ENCODE measurements at places on chromosomes 7 and 10.

DNA sequence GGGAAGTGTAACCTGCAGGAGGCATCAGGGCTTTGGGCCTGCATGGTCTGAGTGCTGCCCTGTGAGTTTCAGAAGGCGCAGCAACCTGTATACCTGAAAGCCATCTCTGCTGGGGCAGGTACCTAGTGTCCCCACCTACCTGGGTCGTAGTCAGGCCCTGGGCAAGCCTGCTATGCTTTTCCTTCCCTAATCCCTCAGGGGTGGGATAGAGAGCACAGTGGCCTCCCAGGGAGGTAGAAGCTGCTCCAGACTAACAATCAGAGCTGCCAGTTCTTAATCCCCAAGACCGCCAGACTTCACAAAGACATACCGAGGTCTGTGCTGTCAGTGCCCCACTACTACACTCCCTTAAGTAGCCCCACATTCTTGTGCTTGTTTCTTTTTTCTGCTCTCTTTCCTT, 52.0 kb downstream of the PTEN start:
- DNase-seq = no peak

DNA sequence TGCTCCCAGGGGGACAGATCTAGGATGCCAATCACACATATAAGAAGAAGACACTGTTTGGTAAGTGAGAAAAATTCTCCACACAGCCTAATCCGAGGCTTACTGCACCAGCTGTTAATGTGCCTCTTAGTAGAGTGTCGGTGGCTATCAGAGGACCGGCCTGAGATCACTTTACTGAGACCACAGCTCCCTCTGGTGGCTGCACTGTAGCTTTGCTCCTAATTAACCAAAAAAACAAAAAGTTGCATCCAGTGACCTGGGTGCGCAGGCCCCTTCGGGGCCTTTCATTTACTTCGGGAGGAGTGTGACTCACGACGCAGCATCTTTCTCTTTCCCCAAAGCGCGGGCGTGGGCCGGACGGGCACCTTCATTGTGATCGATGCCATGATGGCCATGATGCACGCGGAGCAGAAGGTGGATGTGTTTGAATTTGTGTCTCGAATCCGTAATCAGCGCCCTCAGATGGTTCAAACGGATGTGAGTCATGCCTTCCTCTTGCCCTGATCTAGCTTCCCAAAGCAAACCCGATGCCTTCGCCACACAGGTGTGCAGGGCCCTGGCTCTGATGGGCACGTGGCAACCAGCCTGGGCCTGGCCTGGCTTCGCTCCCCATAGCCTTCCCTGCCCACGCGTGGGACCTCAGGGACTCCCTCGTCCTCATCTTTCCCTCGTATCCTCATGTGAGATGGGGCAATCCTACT, 56.7 kb downstream of the MKI67 start:
- peak; percentile 47 for DNase-seq

GRCh38 chr7:101557421-101557820, 71.7 kb downstream of the MYL10 start:
- DNase-seq = no peak

DNA sequence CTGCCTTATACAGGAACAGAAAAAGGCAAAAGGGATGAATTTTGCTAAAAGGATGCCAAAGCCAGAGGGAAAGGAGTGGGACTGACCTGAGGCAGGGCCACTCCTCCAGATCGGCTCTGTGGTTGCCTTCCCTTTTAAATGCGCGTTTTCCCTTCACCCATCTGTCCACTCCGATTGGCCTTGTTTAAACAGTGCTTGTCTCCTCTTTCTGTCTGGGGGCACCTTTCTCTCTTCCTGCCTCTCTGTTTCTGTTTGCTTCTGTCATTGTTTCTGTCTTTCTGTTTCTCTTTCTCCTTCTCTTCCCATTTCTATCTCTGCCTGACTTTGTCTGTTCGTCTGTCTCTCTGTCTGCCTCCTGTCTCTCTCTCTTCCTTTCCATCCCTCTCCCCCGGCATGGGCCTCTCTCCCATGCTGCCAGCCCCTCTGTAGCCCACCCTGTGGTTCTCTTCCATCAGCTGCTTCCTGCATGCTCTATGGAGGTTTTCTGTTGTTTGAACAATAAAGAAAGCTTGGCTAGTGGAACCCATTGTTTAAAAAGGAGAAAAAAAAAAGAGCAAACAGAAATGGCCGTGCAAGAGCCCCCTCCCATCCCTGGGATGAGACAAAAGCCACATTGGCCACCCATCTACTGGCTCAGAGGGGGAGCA, 29.5 kb upstream of the HSPB1 start:
- no peak for DNase-seq

- peak; percentile 34 for DNase-seq
Measured at GRCh38 chr7:80749270-80749669, 110.8 kb downstream of the CD36 start.

Data from astrocyte of the cerebellum (primary cell).